ENCODE measurements at places on chromosomes 16 and 17. TPM values are rescaled to one million over a fixed set of nuclear protein-coding genes. Genes with fewer than 3 reads are reported as not detected.

Gene C16orf74
- 3.7 TPM for polyA plus RNA-seq

Gene MFAP4
- polyA plus RNA-seq, result 327 TPM

Gene ADAT1
- 57.4 TPM for polyA plus RNA-seq

Gene CCL15
- 7.5 TPM for polyA plus RNA-seq

Gene KRTAP4-8
- not detected for polyA plus RNA-seq

- no peak for DNase-seq
Measured at GRCh38 chr17:66150708-66151107, 41.2 kb downstream of the CEP112 start.

DNA sequence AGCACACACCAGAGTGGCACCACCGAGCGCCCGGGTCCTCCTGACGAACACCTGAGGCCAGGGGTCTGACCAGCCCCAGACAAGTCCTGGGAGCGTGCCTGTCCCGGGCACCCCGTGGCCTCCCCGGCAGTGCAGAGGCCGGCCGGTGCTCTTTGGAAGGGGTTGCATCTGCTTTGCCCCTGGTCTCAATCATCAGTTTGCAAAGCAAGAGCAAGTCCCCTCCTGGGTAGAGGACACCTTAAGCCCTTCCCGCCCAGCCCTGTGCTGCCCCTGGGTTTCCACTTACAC, 11.6 kb upstream of the CAPN15 start:
- DNase-seq, result no peak

DNA sequence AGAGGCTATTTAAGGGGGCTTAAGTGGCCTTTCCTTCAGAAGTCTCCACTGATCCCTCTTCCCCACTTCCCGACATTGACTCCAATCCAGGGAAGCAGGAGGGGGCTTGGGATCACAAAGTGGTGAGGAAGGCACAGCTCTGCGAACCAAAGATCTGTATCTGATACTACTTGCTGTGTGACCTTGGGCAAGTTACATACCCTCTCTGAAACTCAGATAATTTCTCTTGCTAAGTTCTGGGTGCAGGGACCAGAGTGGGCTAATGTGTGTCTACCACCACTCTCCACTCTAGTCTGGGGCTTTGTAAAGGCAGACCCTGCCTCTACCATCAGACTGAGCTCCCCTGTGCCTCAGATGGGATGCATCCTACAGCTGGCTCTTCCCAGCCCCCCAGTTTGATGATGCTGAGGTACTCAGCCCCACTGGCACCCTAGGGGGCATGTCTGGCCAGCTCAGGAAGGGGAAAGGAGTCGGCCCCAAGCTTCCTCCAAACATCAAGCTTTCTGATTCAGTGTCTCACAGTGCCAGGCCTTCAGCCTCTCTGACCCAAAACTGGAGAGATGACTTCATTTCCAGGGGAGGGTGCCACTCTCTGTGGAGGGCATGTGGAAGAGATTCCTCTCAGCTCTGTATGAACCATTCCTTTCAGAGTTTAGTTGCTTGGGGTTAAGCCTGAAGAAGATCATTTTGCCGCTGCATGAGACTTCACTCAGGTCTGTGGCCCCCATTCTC, 10.9 kb downstream of the DLX4 start:
- DNase-seq, result no peak

DNA sequence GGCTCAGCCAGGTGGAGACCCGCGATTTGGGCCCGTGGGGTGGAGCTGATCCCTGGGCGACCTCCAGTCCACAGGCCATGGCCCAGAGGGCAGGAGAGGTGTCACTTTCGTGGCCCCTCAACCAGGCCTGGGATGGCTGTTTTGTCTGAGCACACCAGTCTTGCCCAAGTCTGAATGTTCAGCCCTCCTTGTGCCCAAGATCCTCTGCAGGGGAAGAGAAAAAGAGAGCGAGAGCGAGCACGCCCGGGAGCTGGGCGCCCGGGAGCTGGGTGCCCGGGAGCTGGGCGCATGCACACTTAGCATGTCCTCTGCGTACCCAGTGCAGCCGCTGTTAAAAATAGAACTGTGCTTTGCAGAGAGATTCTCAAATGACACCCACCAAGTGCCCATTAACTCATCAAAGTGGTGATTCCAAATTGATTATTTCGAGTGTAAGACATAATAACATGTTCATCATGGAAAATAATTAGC, 403.3 kb upstream of the TNRC6C start:
- DNase-seq, result no peak

GRCh38 chr17:66582373-66583111, 252.4 kb upstream of the CACNG5 start:
- DNase-seq, result no peak

DNA sequence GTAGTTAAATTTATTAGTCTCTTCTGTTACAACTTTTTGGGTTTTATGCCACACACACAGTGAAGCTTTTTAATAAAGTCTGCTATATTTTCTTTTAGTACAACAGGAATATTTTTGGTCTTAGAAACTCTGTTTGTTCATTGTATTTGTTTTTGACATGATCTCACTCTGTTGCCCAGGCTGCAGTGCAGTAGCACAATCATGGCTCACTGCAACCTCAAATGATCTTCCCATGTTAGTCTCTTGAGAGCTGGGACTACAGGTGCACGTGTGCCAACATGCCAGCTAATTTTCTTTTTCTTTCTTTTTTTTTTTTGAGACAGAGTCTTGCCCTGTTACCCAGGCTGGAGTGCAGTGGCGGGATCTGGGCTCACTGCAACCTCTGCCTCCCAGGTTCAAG, 27.1 kb downstream of the PPM1D start:
- no peak for DNase-seq

DNA sequence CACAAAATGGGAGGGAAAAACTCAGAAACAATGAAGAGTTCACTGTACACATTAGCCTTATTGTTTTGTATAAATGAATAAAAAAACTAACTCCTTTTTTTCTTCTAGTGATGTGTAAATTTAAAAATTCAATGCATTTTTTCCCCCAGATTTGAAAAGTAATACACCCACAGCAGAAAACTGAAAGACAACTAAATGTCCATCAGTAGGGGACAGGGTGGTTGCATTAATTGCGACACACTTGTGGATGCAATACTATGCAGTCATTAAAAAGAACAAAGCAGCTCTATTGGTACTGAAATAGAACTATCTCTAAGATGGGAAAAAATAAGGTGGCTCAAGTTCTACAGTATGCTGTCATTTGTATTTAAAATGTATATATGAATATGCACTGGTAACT, 13.7 kb upstream of the WIPI1 start:
- DNase-seq, result no peak

GRCh38 chr16:75074920-75075687, 41.5 kb downstream of the LDHD start:
- no peak for DNase-seq

DNA sequence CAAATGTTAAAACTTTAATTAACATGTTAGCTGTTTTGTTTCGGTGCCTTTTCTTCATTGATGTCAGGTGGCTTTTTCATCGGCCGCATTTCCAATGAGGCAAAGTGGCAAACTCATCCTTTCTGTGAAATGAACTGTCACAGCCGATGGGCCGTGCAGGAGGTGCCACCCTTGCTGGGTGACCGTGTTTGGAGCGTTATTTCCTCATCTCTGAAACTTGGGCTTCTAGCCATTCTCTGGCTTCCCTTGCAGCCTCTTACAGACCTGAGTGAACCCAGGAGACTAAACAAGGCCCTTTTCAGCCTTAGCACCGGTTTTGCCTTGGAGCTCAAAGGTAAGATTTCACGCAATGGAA, 42.2 kb upstream of the PRSS54 start:
- DNase-seq, result no peak

DNA sequence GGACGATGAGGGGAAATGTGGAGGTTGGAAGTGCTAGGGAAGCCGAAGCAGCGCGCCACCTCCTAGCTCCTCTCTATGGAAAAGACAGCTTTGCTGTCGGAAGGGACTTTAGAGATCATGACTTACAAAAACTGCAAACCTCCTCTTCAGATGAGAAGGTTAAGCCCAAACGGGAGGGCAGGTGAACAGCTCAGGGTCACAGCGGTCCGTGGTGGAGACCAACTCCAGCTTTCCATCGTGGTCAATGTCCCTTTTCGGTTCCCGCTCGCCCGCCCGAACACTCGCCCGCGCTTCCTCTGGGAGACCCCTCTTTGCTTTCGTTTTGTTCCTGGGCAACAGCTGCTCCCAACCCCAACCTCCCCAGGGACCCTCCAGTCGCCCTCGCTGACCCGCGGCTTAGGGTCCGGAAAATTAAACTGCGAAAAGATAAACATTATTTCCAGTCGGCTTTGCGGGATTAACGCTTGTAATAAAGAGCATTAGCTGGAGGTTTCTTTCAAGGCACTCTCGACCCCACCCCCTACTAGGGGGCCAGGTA, 7.7 kb downstream of the IRX6 start:
- DNase-seq, result no peak

DNA sequence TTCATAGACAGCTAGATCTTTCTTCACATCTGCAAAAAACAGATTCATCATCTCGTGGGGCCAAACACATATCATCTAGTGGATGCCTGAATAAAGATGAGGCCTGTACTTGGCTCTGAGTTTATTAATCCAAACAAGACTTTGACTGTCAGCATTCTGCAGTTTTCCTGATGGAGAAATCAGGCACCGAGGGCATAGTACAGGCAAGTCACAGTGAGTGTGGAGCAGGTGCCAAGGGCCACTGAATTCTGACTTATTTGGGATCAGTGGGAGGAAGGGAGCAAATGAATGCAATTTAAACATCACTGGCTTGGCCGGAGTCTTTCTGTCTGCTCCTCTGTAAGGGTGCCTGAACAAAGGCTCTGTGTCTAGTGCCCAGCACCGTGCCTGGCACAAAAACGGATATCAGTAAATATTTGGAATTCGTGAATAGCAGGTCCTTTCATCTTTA, 975 bp downstream of the CFAP20 start:
- DNase-seq, result no peak

DNA sequence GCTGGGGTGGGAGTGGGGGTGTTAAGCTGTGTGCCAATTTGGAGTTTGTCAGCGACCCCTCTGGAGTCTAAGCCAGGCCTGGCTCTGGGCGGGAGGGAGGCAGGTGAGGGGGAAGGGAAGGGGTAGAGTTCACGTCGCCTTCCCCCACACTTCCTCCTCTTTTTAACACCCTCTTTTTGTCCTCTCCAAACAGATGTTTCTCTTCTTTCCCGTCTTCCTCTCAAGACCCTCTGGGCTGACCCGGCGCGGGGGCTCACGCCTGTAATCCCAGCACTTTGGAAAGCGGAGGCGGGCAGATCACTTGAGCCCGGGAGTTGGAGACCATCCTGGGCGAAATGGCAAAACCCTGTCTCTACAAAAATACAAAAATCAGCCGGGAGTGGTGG, 3.3 kb downstream of the HOXB1 start:
- DNase-seq, result no peak

GRCh38 chr17:41265078-41265477, at the start of gene KRTAP9-6:
Gene KRTAP9-6 (plus strand): TSS chr17:41265378. CDS start chr17:41265378, 0 bp downstream.
- no peak for DNase-seq

- DNase-seq, result no peak
Measured at GRCh38 chr17:35641032-35641431, 53.9 kb downstream of the AP2B1 start.

DNA sequence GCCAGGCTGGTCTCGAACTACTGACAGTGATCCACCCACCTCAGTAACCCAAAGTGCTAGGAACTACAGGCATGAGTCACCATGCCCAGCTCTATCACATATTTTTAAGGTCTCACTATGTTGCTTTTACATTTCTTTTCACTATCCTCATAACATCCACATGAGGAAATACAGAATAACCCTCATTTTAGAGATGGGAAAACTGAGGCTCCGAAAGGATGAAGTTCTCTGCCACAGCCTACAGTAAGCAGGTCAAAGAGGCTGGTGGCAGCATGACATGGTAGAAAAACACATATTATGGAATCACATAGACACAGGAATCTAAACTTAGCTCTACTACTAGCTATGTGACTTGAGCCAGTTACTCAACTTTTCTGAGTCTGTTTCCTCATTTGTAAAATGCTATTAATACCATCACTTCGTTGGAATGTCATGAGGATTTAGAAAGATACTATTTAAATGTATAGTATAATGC, 32.2 kb downstream of the APPBP2 start:
- DNase-seq, result no peak

DNA sequence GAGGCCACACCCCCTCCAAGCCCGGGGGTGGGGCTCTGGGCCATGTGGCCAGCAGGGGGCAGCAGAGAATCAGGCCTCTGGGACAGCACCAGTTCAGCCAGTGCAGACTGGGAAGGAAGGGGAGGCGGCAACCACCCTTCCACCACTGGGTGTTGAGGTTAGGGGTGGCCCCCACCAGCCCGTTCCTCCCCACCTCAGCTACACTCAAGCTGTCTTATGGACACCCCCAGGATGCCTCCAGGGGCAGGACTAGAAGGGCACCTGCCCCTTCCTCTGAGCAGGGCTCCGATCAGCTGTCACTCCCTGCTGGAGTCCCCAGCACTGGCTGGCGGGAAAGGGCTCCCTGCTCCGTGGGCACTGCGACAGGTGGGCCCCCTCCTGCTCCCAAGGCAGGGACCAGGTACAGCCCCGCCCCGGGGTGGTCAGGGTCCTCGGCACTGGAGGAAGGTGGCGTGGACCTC, 21.8 kb downstream of the KATNB1 start:
- no peak for DNase-seq

GRCh38 chr16:55661941-55662643, 6.3 kb downstream of the SLC6A2 start:
- no peak for DNase-seq

GRCh38 chr16:4419402-4419959, 3.1 kb upstream of the CORO7 start:
- no peak for DNase-seq

- DNase-seq, result no peak
Measured at GRCh38 chr16:49462989-49463371, 89.4 kb downstream of the C16orf78 start.

DNA sequence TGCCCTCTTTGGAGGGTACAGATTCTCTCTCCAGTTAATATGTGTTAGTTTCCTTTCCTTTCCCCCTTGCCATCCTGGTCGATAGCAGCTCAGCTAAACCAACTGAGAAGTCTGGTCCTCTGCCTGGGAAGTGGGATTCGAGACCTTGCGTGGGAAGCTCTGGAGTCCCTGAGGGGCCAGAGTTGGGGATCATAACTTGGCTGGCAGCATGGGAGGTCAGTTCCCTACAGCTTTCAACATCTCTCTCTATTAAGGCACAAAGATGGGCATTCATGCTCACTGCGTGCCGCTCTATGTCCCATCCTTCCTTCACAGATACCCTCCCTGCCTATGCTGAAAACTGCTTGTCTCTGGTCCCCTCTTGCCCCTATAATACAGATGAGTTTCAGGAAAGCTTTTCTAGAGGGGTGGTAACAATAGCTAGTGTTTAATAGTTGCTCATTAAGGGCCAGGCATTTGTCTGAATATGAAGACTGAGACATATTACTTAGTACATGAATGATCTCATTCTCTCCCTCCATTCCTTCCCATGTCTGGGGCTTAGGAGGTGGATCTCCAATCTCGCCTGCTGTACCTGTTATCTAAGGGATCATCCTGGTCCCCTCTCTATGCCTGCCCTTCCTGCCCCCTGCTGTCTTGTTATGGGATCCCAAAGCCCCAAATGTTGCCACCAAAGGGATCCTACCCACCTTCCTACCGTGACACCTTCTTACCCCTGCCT, 10.8 kb downstream of the THRA start:
- no peak for DNase-seq

- peak; percentile 36 for DNase-seq
Measured at GRCh38 chr17:82775001-82775823, 23.3 kb downstream of the TBCD start.

GRCh38 chr16:56281249-56281805, 90.0 kb downstream of the GNAO1 start:
- DNase-seq, result no peak
